ENCODE measurements at places on chromosomes 2 and 18.

DNA sequence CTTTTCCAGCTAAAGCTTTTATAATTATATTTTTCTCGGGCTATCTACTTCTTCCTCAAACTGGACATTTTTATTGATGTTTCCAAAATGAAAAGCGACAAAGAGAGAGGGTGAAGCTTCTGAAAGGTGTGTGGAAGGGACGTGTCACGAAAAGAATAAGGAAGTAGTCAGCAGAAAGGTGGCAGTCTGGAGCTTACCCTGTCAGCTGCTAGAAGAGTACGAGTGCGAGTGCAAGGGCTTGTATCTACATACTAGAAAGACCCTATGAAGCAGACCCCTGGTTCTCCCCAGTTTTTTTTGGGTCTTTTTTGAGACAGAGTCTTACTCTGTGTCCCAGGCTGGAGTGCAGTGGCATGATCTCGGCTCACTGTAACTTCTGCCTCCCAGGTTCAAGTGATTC lies 14.6 kb downstream of the FHL2 start:
- DNase-seq = no peak

GRCh38 chr2:65661980-65662653 lies 229.7 kb upstream of the SPRED2 start:
- no peak for DNase-seq

- no peak for DNase-seq
Observed at GRCh38 chr18:32735781-32736180, 37.0 kb downstream of the KLHL14 start.

GRCh38 chr18:59823596-59824195 lies 76.1 kb upstream of the PMAIP1 start:
- DNase-seq = no peak

- no peak for DNase-seq
Observed at GRCh38 chr2:227031379-227031778, 132.6 kb downstream of the COL4A4 start.

Data from activated CD4-positive, CD25-positive, alpha-beta regulatory T cell (primary cell).